Stimulated activated CD4-positive, alpha-beta T cell treated with anti-CD3 and anti-CD28 coated beads, Interleukin-1b, Interleukin-23, amount 100 ng/mL, for 1 hour (primary cell): ENCODE measurements at places on chromosomes 7 and 10.

DNA sequence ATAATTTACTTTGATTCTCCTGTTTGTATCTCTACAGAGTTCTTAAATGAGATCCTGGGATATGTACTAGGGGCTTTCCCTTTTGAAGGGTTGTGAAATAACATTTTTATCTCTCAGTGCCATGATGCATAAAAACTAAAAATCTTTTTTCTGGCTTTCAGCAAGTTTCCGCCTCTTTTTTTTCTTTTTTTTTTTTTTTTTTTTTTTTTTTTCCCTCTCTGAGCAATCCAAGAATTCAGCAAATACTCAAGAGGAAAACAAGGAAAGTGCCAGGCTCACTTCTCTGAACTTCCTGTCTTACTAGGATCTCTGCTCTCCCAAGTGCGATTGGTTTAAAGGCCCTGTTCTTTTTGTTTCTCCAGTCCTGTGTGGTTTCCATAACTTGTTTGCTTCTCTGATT lies 79.9 kb downstream of the HYCC1 start:
- DNase-seq = no peak

- no peak for DNase-seq
Measured at GRCh38 chr7:25731068-25731845, 420.7 kb upstream of the NFE2L3 start.

DNA sequence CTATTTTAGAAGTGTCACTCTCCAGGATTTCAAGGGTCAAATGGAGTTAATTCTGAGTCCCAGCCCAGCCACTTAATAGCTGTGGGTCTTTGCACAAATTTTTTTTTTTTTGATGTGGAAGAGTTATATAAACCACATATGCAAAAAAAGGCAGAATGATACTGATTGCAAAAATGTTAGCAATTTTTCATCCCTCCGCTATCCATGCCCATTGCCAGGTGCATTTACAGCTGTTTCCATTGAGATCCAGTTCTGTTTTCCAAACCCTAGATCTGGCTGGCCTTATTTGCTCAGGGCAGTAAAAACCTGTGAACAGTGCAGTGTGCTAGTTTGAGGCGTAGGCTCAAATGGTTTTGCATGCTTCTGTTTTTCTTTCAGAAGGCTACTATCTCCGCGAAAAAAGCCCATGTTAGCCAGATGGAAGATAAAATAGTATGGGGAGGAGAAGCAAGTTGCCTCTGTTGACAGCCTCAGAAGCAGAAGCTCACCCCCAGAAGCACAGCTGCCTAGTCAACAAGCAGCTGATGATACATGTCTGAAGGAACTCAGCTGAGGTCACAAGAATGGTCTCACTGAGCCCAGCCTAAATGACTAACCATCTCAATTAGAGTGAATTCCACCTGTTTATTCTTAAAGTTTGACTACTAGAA lies 997 bp upstream of the ZNF138 start:
- DNase-seq = no peak

DNA sequence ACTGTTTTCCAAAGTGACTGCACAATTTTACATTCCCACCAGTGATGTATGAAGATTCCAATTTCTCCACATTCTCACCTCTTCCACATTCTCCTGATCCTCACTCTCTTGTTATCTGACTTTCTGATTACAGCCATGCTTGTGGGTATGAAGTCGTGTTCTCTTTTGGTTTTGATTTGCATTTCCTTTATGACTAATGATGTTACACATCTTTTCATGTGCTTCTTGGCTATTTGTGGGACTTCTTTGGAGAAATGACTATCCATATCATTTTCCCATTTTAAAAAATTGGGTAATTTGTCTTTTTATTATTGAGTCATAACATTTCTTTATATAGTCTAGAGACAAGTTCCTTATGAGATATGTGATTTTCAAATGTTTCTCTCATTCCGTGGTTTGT lies 10.5 kb upstream of the GIMAP8 start:
- no peak for DNase-seq

DNA sequence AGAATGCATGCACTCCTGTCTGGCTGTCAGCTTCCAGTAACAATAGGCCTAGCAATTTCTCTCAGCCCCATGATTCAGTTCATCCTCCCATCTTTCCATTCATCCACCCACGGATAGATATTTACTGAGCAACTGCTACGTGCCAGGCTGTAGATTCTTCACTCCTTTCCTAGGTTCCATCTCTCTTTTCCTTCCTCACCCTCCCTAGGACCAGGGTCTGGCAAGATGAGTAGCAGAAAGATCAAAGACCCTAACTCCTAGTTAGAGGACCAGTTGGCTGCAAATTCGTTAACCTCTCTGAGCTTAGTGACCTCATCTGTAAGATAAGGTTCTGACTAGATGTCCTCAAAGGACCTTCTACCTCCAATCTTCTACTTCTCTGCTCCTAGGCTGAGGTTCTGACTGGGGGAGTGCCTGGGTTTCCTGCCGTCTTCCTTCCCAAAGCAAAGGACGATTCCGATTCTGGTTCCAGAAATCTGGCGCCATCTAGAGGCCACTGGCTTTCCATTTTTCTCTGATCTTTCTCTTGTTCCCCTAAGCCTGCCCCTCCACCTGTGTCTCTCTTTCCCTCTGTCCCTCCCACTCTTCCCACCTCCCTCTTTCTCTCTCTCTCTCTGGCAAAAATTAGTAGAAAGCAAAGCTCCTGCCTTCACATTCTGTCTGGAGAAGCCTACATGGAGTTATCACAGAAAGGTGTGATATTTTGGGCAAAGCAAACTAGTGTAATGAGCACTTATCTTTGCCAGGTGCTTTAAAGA lies 26.2 kb downstream of the TBATA start:
- peak; percentile 37 for DNase-seq

- DNase-seq = no peak
Measured at GRCh38 chr7:48429117-48429516, 257.9 kb downstream of the ABCA13 start.

DNA sequence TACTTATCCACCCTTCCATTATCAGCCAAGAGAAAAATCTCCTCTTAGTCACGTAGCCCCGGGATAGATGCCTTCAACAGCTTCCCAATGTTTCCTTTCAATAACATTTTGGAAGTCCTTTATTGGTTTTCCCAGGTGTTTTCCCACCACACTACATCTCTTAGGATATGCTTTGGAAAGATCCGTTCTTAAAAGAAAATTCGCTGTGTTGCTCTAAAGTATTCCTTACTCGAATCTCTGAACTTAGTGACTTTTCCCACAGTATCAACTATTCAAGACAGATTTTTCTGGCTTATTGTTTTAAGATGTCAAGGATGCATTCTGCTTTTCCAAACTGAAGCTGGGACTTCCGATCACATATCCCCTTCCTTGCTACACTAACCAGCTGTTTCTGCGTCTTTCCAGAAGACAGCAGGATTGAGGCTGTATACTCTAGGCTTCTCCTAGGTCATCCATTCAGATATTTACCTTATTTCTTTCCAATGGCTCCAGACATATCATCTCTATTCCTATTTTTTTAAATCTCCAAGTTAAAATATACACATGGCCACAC lies 36.5 kb upstream of the SVIL start:
- DNase-seq = no peak

- DNase-seq = no peak
Measured at GRCh38 chr7:92836489-92836999, at the start of gene CDK6. TSS of gene CDK6 (minus strand) at chr7:92836573. CDS start at chr7:92833323, 3,250 bp downstream.

- DNase-seq = no peak
Measured at GRCh38 chr7:54581511-54581910, 39.3 kb downstream of the VSTM2A start.
